ENCODE measurements at places on chromosomes 3 and 15.

- no peak for DNase-seq
Measured at GRCh38 chr3:12753275-12754028, 5.6 kb downstream of the TMEM40 start.

DNA sequence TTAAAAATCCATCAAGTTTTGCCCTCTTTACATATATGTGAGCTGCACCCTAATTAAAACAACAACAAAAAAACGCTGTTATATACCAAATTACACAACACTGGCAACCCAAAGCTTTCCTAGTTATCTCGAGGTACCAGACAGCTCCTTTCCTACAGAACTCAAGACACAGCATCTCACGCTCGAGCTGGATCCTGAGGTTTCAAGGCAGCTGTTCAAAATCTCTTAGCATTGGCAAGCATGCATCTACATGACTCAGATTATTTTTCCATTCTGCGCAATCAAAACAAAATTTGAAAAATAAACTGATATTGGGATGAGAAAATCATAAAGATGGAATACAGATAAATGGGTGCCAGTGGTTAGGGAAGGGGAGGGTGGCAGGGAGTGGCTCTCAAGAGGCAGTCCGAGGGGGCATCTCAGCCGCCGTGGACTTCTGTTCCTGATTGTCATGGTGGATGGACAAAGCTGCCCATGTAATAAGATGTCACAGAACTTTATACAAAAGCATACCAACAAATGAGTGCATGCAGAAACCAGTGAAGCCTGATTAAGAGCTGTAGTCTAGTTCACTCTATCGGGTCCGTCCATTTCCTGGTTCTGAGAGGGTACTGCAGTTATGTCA, 91.5 kb downstream of the ADAMTS17 start:
- DNase-seq, result no peak

DNA sequence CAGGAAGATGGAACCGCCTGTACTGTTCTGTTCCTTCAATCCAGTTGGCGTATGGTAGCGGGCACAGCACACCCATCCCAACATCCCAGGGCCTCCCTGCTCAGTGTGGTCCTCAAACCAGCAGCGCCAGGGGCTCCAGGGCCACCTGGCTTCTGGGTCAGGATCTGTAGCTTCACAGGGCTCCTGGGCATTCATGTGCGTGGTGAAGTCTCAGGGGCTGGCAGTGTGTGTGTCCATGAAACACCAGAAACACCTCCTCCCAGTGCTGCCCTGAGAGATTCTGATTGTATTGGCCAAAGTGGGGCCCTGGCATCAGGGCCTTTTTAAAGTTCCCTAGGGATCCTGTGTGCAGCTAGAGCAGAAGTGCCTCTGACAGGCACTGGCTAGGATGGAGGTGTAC, 42.1 kb downstream of the ABTB1 start:
- DNase-seq, result no peak

DNA sequence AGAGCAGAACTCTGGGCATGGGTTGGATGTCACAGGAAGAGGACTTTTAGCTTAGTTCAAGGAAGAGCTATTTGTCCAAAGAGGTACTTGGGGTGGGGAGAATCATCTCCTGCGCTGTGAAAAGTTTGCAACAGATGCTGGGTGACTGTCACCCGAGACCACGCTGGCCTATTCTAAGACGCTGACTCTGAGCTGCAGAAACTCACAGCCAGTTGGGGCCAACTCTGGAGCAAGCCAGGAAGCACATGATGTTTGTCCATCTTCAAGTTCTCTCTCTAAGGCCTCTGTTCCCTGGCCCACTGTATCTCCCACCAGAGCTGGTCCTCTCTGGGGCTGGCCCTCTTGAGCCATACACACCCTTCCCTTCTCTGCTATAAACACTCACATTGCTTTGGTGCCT, 17.9 kb upstream of the CDCP1 start:
- DNase-seq, result no peak

DNA sequence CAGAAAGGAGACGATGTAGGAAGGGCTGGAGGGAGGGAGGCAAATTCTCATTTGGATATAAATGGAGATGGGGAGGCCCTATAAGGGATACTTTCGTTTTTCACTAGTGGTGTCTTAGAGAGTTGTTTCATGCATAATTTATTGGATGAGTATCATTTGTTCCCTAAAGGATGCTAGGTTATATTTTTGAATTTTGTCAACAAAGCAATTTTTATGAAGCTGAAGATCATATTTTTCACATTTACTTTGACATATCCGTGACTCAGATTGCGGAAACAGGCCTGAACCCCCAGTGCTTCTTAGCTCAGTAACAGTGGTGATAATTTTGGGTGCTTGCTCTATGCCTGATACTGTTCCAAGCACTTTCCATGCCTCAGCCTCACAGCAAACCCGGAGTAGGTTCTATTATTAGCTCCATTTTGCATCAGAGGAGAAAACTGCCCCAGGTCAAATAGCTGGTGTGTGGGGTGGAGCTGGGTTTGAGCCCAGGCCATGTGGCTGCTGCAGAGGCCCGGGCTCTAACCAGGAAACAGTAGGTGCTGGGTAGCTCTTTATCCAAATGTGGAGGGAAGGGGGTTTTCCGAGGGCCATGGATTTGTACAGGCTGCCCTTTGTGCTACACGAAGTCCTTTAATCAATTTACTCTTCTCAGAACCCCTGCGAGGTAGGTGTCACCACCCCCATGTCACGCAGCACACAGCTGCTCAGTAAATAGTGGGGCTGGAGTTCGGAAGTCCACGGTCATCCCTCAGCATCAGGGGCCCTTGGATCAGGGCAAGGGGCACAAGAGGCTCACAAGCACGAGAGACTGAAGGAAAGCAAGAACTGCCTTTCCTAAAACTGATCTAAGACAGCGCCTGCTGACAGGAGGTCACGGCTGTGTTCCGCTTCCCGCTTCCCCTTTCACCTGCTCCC, 99.1 kb downstream of the SLC49A4 start:
- no peak for DNase-seq

GRCh38 chr3:70183781-70184504, 128.5 kb downstream of the MDFIC2 start:
- no peak for DNase-seq

DNA sequence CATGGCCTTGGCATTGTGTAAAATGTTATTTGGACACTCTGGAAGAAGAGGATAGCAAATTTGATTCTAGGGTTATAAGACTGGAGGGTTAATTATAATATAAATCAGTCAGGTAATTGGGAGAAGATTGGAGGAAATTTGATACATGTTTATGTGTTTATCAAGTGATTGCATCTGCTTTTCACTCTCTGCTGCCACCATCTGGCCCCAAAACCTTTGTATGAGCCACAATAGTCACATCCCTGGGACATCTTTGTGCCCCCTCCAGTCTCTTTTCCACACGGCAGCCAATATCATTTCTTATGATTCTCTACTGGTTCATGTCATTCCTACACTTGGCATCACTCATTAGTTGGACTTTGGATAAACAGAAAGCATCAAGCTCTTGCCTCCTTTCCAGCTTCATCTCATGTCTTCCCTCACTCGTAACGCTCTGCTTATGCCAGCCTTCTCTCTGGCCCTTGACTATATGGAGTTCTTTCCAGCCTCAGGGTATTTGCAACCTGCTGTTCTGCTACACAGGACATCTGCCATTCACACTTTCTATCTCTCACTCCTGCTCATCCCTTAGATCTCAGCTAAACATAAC, 602.3 kb upstream of the SUCLG2 start:
- DNase-seq, result no peak

GRCh38 chr15:77808075-77808474, 175.4 kb upstream of the LINGO1 start:
- no peak for DNase-seq

DNA sequence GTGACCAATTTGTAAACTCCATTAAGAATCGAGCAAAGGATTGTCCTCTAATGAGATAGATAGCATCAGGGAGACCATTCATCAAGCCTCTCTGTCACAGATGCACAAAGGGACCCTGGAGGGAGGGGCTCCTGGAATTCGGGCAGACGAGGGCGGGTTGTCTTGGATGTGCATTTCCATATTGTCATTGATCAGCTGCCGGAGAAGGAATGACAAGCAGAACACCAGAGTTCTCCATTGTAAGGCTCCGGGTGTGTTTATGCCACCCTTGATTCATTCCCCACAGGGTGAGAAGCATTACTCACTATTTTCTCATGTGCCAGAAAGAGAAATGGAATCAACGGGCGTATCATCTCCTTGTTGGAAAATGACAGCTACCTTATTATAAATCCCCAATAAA, 167.5 kb downstream of the EBLN2 start:
- no peak for DNase-seq

- no peak for DNase-seq
Measured at GRCh38 chr3:56962206-56962605, 98.3 kb upstream of the SPATA12 start.

- no peak for DNase-seq
Measured at GRCh38 chr3:125440559-125440955, 65.4 kb upstream of the ZNF148 start.

DNA sequence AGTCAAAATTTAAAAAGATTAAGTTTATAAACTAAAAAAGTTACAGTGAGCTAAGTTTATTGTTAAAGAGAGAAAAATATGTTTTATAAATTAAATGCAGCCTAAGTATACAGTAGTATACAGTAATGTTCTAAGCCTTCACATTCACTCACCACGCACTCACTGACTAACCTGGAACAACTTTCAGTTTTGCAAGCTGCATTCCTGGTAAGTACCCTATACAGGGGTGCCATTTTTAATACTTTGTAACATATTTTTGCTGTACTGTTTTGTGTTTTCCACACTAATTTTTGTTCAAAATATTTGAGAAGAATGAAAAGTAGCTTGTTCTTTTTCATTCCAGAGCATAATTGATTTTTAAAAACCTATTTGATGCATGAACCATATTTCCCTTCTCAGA, 524.9 kb downstream of the RBMS3 start:
- no peak for DNase-seq

GRCh38 chr15:80275961-80276360, 23.9 kb upstream of the CTXND1 start:
- DNase-seq, result no peak

GRCh38 chr3:38580450-38581382, 68.8 kb downstream of the SCN5A start:
- DNase-seq, result no peak

- DNase-seq, result no peak
Measured at GRCh38 chr3:23952646-23953045, 7.6 kb downstream of the NR1D2 start.

DNA sequence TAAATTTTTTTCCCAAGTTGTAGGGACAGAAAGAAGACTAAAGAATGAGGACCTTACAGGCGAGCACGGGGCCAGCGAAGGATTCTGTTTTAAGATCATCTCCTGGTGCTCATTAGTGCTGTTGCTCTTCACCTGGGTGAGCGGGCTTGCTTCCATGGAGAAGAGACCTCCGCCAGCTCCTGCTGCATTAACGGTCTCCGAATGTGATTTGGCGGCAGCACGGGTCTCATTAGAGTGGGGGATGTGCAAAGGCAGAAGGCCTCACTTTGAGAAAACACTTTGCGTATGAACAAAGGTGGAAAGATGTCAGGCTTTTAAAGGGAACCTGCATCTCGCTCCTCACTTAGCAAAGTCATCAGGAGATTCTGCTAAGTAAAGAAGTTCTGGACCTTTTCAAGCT, 753.4 kb upstream of the CFAP20DC start:
- no peak for DNase-seq

GRCh38 chr3:127456471-127457093, 134.0 kb downstream of the TPRA1 start:
- no peak for DNase-seq

DNA sequence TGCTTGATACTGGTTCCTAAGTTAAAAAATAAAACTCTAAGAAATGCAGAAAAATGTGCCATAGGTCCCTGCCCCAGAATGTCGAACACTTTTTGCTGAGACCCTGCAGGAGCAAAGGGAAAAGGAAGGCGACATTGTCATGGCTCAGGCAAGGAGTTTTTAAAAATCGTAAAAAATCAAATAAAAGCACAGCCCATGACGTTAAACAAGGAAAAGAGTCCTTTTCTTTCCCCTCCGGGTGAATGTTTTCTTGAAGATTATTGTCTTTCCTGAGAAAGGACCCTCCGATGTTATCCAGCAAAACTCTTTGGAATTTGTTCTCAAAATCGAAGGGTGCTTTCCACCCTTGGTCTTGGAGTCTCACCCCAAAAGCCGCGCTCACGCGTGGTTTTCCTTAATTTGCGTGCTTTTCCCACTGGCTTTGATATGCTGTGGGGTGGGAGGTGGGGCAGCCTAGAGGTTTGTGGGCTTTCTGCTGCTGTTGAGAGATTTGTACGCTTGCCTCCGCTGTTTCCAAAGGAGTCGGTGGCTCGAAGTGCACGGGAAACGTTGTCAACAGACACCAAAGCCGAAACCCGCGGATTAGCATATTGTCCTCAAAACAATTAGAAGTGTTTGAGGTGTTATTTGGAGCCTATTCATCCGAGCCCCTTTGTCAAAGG, 2.9 kb downstream of the SOX14 start:
- no peak for DNase-seq

DNA sequence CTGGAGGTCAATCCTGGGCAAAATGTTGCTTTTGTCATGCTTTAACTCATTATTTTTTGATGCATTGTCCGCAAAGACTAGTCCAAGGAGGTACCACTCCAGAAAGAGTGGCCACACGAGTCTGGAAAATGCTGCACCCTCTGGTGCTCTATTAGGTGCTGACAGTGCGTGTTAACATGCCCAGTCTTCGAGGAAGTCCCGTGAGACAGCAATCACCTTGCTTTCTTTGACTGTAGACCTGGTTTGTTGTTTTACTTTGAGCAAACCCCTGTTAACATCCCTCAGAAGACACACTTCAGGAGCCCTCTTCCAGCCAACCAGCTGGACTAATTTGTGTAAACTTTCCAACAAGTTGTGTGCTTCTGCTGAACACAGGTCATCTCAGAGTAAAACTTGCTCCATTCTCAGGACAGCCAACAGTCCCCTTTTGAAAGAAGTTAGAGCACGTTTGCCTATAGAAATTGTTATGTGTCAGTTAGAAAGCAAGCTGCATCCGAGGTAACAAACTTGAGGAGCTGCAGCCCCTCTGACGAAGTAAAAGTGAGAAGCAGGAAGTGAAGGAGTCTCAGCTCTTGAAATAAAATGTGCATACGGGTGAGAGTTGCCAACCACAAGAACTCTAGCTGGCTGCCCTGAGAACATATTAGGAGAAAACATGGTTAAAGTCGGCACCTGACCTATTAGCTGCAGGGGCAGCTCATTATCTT, 205.0 kb downstream of the LPP start:
- no peak for DNase-seq

DNA sequence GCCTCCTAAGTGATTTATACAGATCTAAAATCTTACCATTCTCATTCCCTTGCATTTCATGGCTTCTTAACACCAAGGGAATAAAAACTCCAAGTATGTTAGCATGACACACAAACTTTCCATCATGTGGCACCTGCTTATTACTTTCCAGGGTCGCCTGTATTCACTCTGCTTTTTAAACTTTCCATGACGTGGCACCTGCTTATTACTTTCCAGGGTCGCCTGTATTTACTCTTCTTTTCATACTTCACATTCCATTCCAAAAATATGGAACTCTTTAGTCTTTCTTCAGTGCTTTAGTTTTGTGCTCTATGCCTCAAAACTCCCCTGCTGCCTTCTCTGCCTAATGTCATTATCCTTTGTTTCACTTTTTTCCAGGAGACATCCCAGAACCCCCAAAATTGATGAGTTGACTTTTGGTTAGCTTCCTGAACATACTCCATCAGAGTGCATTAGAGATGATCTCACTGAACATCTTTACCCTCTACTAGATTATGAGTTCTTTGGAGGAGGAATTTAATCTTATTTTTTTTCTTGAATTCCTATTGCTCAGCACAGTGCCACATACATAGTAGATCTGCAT, 47.0 kb downstream of the CALML4 start:
- no peak for DNase-seq
